ENCODE measurements at places on chromosomes 5 and 9.

DNA sequence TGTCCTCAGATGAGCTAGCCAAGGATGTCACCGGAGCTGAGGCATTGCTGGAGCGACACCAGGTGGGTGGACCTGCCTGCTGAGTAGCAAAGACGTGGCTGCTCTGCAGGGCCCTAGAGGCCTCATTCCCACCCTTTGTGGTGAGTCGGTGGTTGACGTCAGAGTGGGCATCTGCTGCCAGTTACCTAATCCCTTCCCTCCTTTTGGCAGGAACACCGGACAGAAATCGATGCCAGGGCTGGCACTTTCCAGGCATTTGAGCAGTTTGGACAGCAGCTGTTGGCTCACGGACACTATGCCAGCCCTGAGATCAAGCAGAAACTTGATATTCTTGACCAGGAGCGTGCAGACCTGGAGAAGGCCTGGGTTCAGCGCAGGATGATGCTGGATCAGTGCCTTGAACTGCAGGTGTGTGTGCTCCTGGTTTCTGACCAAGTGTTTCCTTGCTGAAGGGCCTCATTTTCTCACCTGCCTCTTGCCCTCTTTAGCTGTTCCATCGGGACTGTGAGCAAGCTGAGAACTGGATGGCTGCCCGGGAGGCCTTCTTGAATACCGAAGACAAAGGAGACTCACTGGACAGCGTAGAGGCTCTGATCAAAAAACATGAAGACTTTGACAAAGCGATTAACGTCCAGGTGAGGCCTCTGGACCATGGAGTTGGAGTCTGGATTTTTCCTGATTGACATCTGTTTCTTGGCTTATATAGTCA is 48.9 kb downstream of the DYNC2I2 start:
- no peak for DNase-seq

DNA sequence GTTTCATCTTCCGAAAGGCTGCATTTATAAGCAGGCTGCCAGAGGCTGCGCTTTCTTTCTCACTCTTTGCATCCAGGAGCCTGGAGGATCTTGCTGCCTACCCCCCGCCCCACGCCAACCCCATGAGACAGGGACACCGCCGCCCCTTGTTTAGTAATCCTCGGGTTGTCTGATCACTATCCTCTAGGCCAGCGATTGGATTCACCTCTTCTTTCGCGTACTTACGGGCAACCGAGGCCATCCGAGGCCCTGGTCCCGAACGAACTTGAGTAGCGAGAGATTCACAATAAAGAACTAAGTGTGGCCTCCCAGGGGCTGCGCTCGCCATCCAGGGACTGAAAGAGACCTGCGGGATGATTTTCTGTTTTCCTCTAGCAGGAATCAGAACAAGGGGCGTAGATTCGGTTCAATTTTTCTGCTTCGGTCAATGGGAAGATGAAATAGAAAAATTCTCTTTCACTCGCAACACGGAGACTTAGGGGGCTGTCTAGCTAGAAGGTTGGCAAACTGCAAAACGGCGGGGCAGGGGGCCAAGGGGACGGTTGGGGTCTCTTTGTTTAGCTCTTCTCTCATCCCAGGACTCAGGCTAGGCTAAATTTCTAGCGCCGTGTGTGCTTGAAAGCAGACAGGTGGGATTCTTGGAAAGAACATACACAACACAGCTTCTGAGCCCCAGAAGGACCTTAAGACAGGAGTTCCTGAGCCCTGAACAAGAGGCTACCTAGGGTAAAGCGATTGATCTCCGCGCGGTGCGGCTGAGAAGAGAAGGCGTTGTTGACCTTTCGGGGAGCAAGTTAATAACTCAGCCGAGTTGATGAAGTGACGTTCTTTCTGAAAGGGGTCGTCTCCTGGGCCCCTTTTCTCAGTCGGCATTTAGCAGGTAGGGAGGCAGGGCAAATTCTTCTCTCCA is 5.8 kb upstream of the ISL1 start:
- DNase-seq = no peak

DNA sequence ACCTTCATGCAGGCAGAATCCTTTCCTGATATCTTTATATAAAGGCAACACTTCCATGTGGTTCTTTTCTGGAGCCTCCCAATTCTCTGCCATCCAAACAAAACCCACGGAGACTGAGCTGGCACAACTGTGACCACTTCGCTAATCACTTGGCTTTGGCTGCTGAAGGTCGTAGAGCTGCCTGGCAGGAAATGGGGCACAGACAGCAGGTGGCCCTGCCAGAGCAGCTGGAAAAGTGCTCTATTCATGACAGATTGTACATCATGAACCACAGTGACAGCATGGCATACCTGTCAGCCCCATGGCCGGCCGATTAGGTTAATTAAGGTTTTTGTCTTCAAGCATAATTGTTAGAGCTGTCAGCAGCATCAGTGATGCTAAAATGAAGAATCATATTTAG is 141.9 kb upstream of the ANKRD55 start:
- DNase-seq = no peak

GRCh38 chr9:131319486-131319885 is 30.0 kb downstream of the PLPP7 start:
- DNase-seq = no peak

- DNase-seq = peak; percentile 59
Observed at GRCh38 chr9:128254855-128255759, 20.7 kb downstream of the GOLGA2 start.

DNA sequence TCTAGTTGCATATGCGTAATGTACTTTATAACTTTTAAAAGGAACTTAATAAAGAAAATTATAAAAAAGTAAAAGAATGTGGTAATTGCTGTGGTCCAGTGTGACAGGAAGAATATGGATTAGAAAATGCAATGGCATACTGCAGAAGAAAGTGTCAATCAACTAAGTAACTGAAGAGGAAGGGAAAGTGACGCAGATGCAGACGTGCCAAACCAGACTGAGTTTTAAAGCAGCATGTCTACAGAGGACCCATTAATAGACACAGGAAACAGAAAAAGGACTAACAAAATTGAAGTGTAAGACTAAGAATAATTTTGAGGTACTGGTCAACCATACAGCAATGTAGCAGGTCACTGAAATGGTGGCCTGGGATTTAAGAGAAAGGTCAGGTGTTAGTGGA is 73.3 kb downstream of the DPYSL3 start:
- DNase-seq = no peak

GRCh38 chr9:134548185-134548584 is 93.4 kb upstream of the COL5A1 start:
- DNase-seq = no peak

GRCh38 chr5:35483780-35484179 is 133.9 kb upstream of the SPEF2 start:
- DNase-seq = no peak

- no peak for DNase-seq
Observed at GRCh38 chr5:109334056-109334455, 75.7 kb downstream of the PJA2 start.

DNA sequence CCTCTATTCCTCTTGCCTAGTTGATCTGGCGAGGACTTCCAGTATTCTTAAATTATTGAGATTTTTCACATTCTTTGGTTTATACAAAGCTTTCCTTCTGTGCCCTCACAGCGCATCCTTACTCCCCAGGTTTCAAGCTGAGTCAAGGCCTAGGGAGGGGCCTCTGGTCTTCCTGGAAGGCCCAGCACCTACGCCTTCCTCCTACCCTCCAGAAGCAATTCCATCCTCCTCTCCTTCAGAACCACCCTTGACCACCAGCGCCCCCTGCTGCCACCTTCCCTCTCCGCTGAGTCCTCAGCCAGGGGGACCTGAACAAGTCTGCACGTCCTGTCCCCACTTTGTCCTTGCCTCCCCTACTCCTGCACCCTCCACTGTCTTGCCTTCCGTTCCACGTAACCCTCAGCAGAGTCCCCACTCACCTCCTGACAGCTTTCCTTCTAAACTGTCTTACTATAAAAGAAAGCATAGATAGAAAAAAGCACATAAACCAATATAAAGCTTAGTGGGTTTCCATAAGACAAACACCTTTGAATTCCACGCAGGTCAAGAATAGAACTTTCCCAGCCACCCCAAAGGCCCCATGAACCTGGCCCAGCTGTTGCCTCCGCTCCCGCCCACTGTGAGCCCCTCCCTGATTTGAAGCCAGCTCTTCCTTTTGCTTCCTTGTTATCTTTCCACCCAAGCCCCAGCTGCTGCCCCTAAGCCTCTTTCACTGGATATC is 63.0 kb upstream of the CTSL start:
- no peak for DNase-seq

DNA sequence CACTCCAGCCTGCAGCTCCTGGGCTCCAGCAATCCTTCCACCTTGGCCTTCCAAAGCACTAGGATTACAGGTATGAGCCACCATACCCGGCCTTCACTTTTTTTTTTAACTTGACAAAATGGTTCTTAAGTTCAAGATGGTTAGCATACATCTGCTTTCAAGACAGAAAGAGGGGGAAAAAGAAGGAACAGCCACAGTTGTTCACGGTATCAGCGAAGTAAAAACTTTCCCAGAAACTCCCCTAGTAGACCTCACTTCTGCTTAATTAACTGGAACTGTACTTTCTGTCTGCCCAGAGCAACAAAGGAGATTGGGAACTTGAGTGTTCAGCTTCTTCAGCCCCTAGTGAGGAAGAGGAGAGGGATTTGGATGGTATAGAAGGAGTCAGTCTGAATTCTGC is 116.7 kb downstream of the UGCG start:
- no peak for DNase-seq

DNA sequence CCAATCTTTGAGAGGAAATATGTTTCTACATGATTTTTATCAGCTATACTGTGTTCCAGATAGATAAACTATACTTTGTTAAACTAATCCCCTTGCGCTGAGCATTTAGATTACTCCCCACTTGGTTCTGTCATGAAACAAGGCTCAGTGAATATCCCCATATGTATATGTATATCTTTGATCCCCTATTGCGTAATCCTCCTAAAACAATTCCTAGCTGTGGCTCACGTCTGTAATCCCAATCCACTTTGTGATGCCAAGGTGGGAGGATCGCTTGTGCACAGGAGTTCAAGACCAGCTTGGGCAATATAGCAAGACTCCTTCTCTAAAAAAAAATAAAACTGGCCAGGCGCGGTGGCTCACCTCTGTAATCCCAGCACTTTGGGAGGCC is 2.7 kb downstream of the PHYHD1 start:
- no peak for DNase-seq

DNA sequence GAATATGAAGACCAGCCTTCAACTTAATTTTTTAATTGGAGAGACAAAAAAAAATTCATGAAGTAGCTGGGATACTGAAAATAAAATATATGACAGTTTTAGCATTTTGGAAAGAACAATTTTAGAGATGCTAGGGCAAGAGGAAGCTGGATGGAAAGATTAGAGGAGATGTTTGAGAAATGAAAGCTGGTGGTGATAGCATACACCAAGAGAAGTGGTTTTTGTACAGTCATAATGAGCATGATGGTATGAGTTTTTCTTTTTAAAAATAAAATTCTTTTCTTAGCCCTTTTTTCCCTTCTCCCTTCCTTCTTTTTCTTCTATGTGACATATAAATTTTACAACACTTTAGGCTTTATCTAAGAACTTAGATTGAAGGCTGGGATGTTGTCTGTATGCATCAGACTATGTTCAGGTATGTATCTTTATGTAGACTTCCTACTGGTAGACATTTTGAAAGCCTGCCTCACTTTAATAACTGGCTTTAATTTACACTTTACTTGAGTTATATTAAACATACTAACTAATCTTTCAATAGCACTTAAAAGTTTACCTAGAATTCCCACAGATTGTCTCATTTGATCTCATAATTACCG is 522.5 kb downstream of the TLE4 start:
- no peak for DNase-seq

GRCh38 chr9:81268048-81268447 is 421.3 kb downstream of the TLE1 start:
- DNase-seq = no peak

DNA sequence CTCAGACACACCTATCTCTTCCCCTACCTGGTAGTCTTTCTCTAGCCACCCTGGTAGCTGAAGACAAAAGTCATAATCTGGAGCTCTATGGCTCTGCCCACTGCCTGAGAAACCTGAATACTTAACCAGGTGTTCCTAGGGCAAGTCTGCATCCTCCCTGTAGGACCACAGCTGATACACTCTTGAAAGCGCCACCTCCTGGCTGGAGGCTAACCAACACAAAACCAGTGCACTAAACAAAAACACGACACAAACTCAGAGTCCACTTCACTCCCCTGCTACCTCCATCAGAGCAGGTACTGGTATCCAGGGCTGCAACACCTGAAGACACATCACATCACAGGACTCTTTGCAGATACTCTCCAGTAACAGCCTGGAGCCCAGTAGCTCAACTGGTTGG is 84.6 kb upstream of the ANXA1 start:
- no peak for DNase-seq

- no peak for DNase-seq
Observed at GRCh38 chr9:123246534-123246933, 21.9 kb downstream of the STRBP start.

- DNase-seq = no peak
Observed at GRCh38 chr5:55402199-55402598, 94.4 kb downstream of the MTREX start.

GRCh38 chr9:68669218-68669617 is 35.8 kb upstream of the PIP5K1B start:
- no peak for DNase-seq

GRCh38 chr5:86866036-86866435 is 248.3 kb downstream of the COX7C start:
- no peak for DNase-seq

DNA sequence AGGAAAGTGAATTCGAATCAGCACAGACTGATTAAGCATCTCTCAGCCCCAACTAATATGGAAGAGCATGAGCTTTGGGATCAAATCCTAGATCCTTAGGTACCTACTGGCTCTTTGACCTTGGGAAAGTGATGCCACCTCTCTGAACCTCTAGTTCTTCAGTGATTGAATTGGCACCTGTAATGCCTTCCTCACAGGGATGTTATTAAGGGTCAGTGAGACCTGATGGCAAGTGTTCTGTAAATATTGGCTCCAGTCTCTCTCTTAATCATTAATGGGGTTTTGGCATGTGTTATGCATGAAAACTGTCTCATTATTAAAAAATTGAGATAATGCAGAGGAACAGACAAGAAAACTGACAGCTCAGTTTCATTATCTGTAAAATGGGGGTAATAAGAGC is 115.8 kb downstream of the INSYN2B start:
- no peak for DNase-seq

- DNase-seq = peak; percentile 24
Observed at GRCh38 chr5:132714456-132715307, 22.7 kb downstream of the KIF3A start.

DNA sequence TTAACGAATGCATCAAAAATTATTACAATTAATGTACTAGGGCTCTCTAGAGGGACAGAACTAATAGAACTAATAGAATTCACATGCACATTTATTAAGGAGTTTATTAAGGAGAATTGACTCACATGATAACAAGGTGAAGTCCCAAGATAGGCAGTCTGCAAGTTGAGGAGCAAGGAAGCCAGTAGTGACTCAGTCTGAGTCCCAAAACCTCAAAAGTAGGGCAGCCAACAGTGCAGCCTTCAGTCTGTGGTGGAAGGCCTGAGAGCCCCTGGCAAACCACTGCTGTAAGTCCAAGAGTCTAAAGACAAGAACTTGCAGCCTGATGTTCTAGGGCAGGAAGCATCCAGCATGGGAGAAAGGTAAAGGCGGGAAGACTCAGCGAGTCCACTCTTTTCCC is 633.8 kb downstream of the SEMA5A start:
- no peak for DNase-seq

- no peak for DNase-seq
Observed at GRCh38 chr9:106800701-106801270, 62.2 kb upstream of the ZNF462 start.
